ENCODE measurements at places on chromosomes 6 and 20.

DNA sequence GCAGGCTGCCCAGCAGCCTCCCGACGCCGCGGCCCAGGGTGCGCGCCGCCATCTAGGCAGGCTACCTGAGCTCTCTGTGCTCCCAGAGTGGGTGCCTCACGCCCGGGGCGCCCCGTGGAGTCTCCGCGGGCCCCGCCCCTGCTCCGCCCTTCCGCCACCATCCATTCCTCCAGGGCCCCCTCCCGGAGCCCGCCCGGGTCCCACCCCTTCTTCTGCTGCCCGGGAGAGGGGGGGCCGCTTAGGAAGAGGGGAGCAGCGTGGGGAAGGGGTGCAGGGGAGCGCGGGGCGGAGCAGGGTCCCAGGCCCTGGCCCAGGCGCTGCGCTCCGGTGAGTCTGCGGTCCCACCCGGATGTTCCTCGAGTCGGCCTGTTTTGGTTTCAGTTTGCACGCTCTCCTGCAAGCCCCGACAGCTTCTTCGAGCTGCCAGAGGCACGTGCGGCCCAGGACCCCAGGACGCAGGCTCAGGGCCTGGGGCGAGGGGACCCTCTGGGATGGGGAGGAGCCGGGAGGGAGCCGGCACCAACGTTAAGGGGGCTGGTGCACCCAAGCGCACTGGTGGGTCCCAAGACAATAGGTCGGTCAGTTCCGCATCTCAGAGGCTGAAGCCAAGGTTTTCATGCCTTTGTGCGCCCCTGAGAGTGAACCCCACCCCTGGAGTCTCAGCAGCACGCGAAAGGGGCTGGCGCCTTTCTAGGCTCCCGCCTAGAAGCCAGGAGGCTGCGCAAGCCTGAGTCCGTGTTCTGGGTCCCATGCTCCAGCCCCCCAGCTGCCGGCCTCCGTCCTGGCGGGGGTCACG lies at the start of gene ACSS1:
ACSS1 (minus strand) TSS at position 89 of the 796 bp plus-strand sequence; CDS start at position 52, 37 bp downstream.
- DNase-seq = peak; percentile 82

- no peak for DNase-seq
These were observed 227.3 kb upstream of the RSPO3 start for GRCh38 chr6:126891158-126891557.

DNA sequence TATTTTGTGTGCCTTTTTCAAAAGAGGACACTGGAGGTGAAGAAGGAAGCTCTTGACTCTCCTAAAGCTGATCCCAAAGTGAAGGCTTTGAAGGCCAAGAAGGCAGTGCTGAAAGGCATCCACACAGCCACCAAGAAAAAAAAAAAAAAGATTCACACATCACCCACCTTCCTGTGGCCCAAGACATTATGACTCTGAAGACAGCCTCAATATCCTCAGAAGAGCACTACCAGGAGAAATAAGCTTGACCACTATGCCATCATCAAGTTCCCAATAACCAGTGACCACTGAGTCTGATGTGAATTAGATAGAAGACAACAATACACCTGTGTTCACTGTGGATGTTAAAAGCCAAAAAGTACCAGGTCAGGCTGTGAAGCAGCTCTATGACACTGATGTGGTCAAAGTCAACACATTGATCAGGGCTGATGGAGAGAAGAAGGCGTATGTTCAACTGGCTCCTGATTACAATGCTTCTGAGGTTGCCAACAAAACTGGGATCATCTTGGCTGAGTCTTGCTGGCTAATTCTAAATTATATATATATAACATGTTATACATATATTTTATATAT lies 59.4 kb downstream of the PLCG1 start:
- no peak for DNase-seq

DNA sequence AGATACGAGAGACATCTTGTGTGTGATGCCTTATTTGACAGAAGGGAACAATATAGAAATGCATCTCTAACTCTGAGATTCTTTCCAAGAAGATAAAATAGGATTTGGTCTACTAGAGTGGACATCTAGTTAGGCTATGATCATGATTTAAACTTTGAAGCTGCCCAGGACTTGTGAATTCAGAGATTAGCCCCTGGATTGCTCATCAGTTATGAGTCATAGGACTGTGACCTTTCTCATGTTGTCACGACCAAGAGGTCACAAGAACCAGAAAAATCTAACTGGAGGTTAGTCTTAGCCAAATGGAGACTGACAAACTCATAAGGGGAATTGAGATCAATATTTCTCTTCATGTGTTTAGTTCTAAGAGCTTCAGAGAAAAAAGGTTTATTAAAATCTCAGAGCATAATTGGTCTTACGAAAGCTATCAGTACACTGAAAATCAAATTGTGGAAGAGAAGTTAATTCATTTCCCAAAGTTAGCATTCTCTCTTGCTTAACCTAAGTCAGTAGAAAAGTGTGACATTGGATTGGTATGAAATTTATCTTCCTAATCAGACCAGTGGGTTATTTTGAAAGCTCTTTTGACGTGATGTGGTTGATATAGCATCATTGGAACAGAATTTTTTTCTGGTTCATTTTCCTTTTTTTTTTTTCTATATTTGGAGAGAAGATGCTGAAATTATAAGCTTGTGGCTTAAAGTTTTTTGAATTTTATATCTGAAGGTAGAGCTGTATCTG lies 245.7 kb downstream of the RNF144B start:
- no peak for DNase-seq

DNA sequence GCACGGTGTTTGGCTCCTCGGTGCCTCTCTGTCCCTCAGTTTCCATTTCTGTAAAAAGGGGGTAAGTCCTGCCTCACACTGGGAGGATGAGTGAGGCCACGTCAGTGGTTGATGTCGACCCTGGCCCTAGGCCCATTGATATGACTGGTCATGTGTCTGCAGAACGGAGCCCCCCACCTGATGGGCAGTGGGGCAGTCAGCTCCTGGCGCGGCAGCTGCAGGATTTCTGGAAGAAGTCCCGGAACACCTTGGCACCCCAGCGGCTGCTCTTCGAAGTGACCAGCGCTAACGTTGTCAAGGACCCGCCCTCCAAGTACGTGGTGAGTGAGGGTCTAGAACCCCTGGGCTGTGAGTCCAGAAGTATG lies 1.2 kb downstream of the SNX21 start:
- peak; percentile 68 for DNase-seq

- DNase-seq = no peak
These were observed 3.7 kb downstream of the FOXF2 start for GRCh38 chr6:1392813-1393640.

DNA sequence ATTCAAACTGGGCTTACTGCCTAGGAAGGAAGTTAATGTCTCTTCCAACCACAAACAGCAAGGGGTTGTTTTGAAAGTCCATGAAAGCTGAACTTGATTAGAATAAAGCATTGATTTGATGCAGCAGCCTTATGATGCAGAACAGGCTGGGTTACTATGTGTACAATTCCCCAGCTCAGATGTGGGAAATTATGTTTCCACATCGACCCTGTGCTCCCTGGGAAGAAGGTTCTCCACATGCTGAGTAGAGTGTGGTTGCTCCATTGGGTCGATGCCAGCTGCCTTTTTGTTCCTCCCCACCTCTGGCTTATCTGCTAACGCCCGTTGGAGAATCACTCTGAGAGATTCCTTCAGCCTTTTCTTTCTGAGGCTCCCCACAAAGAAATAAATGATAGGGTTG lies 1.2 kb downstream of the MAS1L start:
- no peak for DNase-seq

GRCh38 chr20:1935696-1936366 lies 40.6 kb downstream of the SIRPA start:
- DNase-seq = no peak

DNA sequence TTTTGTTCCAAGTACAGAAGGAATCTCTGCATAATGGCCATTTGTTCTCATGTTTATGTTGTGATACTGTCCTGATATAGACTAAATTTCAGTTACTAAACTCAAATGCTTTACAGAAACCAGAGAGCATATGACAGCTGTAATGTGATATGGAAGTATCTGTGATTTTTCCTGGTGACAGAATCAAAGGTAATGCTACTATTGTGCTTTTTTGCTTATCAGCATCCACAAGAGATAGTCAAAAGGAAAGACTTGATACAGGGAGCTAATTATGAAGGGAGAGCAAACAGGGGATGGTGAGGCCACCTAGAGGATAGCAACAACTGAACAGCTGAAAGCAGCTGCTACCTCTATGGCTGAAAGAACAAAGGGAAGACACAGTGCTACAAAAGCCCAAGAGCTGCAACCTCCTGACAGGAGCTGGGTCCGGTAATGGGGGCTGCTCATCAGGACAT lies 181.4 kb downstream of the PHF3 start:
- DNase-seq = no peak

- DNase-seq = no peak
These were observed 538 bp upstream of the ENPP1 start for GRCh38 chr6:131807321-131807643.

GRCh38 chr20:54633374-54634355 lies 158.3 kb downstream of the DOK5 start:
- DNase-seq = no peak

GRCh38 chr6:151209071-151209831 lies 30.5 kb upstream of the AKAP12 start:
- DNase-seq = no peak

DNA sequence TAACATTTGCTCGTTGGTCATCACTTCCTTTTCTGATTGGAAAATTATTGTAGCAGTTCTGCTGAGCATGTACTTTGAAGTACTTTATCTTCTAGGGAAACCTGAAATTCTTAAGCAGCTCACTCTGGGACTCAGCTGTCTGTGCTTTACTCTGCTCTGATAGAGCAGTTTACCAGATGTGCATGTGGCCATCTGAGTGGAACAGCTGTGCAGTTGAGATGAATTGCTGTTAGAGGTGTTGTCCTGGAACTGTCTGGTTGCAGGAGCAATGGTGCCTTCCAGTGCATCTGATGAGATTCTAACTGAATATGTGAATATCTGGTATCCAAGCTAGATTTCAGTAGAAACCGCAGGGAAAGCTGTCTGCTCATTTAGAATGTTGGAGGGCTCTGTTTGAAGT lies 27.2 kb downstream of the PANK2 start:
- DNase-seq = no peak

DNA sequence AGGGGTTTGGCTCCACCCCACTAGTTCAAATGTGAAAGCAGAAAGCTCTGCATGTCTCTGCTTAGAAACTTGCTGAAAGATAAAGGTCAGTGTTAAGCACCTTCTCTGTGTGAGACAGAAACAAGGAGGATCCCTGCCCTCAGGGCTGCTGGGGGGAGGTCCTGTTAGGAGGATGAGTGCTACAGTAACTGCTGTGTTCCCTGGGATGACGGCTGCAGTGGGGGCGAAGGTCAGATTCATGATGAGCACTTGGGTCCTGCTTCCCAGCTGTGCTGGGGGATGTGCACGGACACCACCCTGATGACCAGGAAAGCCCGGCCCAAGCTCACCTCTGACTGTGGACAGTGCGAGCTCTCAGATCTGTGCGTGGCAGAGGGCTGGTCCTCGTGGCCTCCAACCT lies 252.6 kb downstream of the DLL1 start:
- no peak for DNase-seq

GRCh38 chr6:160282444-160282843 lies 23.8 kb upstream of the SLC22A2 start:
- DNase-seq = no peak

- DNase-seq = no peak
These were observed 82.3 kb upstream of the CLDN20 start for GRCh38 chr6:155181498-155181897.

DNA sequence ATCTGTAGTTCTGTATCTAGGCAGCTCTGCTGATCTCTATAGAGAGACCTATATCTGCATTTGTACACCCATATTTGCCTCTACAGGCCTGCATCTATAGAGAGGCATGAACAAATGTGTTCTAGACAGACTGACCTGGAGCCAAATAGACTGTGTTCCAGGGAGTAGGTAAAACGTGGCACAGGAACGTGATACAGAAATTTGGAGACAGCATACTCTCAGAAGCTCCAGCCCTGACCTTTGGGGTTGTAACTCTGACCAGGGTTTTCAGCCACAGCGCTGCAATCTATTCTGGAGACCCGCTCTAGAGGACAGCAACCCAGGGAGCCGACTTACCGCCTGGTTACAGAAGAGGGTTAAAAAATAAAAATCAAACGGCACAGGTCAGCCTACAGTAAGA lies 983 bp downstream of the RBBP9 start:
- DNase-seq = no peak

DNA sequence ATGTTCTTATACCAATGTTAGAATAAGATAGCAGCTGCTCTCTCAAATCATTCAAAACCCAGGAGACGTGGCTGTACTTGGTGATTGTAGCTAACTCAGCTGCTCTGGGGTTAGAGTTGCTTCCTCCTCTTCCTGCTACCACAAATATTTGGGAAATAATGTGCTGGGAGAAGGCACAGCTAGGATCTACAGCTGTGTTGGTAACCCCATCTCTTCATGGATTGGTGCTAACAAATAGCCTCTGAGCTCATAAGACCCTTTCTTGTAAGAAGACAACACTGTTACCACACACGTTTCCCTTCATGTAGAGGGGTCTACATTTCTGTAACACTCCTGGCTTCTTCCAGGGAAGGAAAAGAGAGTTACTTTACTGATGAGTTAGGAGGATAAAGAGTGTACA lies 911.0 kb upstream of the CITED2 start:
- no peak for DNase-seq

DNA sequence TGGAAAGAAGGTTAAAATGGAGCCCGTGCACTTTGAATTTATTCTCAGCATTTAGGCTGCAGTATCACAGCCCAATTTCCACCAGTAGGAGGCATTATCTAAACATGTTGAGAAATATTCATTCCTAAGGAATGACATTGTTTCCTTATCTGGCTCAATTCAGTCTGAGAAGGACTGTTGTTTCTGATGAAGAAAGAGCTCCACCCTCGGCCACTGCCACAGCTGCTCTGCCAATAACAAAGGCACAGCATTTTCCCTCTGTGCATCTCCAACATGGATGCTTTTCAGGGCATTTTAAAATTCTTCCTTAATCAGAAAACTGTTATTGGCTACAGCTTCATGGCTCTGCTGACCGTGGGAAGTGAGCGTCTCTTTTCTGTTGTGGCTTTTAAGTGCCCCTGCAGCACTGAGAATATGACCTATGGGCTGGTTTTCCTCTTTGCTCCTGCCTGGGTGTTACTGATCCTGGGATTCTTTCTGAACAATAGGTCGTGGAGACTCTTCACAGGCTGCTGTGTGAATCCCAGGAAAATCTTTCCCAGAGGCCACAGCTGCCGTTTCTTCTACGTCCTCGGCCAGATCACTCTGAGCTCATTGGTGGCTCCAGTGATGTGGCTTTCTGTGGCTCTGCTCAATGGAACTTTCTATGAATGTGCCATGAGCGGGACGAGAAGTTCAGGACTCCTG lies at the start of gene CALHM5:
CALHM5 (plus strand) TSS at position 216 of the 687 bp plus-strand sequence; CDS start at position 274, 58 bp downstream.
- no peak for DNase-seq

- DNase-seq = no peak
These were observed 39.0 kb upstream of the CRISP1 start for GRCh38 chr6:49905296-49905695.

All from ascending aorta (tissue), 2 donors.